ENCODE measurements at places on chromosomes 4 and X. TPM values are rescaled to one million over a fixed set of nuclear protein-coding genes. Genes with fewer than 3 reads are reported as not detected.

FMR1NB gene
- not detected for total RNA-seq

IQCM gene
- not detected for total RNA-seq

DGKK gene
- 0.18 TPM for total RNA-seq

TKTL1 gene
- total RNA-seq = 0.91 TPM

TMEM31 gene
- total RNA-seq = 2.0 TPM

FGF16 gene
- total RNA-seq = not detected

HTRA3 gene
- 3.4 TPM for total RNA-seq

ERVMER34-1 gene
- 3.3 TPM for total RNA-seq

SH3TC1 gene
- 2.7 TPM for total RNA-seq

MAGEA8 gene
- total RNA-seq = not detected

POU3F4 gene
- total RNA-seq = 13.0 TPM

All from neural crest cell (in vitro differentiated cells).